ENCODE measurements at places on chromosomes 3 and 15.

GRCh38 chr3:160253298-160253697, 28.1 kb downstream of the C3orf80 start:
- no peak for DNase-seq

DNA sequence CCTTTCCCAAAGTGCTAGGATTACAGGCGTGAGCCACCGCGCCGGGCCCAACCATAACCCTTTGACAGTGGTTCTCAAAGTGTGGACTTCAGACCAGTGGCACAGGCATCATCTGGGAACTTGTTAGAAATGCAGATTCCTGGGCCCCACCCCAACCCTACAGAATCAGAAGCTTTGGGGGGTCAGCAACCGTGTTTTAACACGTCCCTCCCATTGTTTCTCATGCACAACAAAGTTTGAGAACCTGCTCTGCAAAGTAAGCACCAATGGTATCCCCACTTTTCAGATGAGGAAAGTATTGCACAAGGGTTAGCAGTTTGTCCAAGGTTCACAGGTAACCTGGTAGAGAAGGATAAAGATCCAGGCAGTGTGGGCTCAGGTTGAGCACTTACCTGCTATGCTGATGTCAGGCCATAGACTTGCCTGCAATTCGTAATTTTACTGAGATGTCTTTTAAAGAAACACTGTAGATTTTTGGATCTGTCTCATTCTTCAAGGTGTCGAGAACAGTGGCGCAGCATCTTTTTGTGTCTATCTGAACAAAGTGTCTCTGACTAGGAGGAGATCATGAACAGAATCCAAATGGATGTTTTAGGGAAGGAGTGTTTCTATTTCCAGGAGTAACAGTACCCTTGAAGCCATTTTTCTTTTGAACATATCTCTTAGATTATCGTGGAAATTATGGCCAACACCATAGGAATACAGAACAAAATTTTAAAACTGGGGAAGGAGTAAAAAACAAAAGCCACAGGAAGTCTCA, 2.5 kb downstream of the GXYLT2 start:
- no peak for DNase-seq

DNA sequence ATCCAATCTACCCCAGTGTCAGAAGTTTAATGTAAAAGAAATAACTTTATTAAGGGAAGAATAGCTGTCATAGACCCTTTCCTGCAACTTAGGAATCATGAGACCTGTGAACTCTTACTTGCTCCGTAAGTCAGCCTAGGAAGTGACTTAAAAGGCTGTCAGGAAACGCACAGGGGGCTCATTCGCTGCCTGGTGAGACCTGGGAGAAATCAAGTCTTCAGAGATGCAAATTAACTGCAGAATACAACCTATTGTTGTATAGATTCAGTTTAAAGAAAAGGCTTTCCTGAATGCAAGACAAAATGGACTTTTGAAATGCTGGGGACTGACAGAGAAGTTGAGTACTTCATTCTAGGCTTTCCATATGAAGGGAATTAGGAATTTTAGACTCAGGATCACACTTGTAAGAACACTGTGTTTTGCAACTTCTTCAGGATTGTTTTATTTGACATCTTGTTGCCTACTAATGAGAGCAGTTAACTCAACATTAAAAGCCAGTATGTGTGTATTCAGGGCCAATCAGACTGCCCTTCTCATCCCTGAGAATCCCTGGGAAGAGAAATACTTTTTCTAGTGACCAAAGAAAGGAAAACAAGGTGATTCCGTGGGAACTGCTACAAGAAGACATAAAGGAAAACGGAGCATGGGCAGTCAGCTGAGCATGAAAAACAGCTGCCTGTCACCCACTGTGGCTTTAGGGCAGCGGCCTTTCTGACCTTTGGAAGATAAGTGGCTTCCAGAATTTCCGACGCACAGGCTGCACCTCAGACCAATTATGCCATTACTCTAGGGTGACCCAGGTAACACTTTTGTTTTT, 18.5 kb upstream of the DPPA4 start:
- DNase-seq: no peak

- no peak for DNase-seq
Measured at GRCh38 chr3:40681658-40682055, 156.9 kb downstream of the ZNF621 start.

- no peak for DNase-seq
Measured at GRCh38 chr3:60079076-60079475, 1029.3 kb upstream of the CFAP20DC start.

- DNase-seq: no peak
Measured at GRCh38 chr15:26620528-26621458, 152.1 kb downstream of the GABRB3 start.

- no peak for DNase-seq
Measured at GRCh38 chr3:191301017-191301416, 28.2 kb upstream of the CCDC50 start.

DNA sequence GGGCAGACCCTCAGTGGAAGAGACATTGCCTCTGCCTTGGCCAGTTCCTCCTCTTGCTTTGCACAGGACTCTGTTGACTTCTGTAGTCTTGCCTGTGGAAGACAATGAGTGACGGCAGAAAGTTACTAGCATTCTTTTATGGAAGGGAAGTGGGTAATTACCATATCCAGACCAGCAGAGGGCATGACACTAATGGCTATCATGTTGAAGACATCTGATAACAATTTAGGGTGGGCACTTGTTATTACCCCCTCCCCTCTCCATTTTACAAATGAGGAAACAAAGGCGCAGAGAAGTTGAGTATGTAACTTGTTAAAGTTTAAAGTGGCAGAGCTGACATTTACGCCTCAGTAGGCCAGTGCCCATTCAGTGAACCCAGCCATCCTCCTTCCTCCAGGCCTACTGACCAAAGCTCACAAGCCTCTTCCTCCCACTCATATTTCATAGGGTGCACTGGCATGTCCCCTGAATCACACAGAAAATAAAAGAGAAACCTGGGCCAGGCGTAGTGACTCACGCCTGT, 48.2 kb upstream of the FMN1 start:
- no peak for DNase-seq

GRCh38 chr3:82274897-82275296, 513.5 kb upstream of the GBE1 start:
- DNase-seq: no peak

GRCh38 chr15:42172475-42172874, 16.0 kb upstream of the PLA2G4F start:
- no peak for DNase-seq

DNA sequence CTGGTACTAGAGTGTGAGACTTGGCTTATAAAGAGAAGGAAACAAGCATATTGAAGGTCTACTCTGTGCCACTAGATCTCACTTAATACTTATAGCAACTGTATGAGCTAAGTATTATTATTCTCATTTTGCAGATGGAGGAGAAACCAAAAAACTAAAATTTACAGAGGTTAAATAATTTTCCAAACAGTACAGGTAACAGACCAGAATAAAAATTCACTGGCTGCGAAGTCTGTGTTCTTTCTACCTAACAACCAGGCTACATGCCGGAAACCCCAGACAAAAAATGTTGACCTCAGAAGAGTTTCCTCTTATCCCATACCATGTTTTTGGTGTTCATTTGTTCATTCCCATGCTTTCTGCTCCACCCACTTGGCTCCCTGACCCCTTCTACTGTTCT, 46.6 kb downstream of the CMSS1 start:
- DNase-seq: no peak

DNA sequence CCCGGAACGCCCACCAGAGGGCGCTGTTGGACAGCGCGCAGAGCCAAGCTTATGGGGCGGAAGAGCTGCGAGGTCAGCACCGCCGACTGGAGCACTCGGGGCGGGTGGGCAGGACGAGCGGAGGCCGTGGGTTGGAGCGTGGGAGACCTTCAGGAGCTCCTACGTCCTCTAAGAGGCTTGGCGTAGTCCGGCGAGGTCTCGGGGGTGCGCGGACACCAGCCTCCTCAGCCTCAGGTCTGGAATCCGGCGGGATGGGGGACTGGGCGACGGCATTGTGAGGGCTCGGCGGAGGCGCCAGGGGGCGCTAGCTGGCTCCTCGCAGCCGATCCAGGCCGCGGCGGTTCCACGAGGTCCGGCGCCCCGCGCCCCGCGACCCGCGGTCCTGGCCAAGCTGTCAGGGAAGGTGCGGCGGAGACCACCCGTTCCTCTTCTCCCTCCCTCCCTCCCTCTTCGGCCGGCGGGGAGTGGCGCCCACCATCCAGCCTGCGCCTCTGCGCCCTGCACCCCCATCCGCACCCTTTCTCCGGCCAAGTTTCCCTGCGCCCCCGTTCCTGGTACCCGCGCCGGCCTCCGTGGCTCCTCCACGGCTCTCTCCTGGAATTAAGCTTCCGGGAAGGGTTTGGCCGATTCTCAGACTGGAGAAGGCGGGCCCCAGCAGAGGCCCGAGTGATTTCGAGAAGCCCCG, 24.3 kb upstream of the POLG start:
- peak; percentile 78 for DNase-seq

DNA sequence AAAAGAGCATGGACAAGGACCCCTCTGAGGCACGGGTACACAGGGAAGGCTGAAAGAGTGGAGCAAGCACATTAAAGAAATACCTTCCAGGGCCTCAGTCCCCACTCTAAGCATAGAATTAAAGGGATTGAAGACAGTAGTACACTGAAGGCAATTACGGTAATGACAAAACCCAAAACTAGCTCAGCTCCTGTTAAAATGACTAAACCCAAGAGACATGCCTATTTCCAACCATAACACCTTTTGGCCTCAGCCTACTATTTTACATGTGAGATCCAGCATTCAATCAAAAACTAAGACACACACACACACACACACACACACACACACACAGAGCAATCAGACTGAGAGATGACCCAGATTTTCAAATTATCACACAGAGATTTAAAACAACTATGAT, 19.8 kb downstream of the MAP4 start:
- no peak for DNase-seq

GRCh38 chr3:81734742-81735141, 26.7 kb downstream of the GBE1 start:
- DNase-seq: no peak

DNA sequence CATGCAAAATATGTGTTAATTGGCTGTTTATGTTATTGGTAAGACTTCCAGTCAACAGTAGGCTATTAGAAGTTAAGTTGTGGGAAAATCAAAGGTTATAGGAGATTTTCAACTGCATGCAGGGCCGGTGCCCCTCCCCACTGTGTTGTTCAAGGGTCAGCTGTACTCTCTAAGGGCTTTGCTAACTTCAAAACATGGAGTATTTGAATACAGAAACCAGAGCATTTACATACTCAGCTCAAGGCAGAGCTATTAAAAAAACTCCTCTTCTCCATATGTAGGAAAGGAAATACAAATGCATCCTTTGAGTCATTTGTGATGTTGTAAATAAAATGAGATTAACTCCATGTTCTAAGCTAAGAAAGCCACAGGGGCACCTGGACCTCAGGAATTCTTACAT, 16.8 kb downstream of the IL17RB start:
- DNase-seq: no peak

DNA sequence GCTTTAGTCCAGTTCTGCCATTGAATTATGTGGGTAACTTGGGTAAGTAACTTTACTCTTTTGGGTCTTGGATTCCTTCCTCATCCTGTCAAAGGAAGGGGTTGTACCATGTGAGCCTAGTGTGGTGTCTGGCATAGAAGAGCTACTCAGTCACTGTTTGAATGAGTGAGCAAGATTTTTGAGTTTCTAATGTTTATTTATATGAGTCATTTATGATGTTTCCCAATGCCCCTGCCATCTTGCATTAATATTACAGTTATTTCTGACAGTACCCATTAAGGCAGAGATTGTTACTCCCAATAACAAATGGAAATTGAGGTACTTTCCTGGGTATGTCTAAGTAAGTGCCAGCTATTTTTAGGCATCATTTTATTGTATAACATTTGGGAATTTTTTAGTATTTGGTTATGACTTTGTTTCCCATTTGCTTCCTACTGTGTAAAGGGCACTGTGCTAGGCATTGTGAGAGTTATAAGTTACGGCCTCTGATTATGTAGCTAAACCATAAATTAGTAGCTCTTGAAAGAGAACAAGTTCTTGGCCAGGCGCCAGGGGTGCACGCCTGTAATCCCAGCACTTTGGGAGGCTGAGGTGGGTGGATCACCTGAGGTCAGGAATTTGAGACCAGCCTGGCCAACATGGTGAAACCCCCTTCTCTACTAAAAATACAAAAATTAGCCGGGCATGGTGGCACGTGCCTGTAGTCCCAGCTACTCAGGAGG, 23.5 kb downstream of the NR1D2 start:
- DNase-seq: no peak

- DNase-seq: no peak
Measured at GRCh38 chr3:66604481-66604880, 103.7 kb upstream of the LRIG1 start.

GRCh38 chr3:17006132-17006852, 121.5 kb downstream of the PLCL2 start:
- no peak for DNase-seq

GRCh38 chr15:48177383-48177765, 721 bp downstream of the MYEF2 start:
- no peak for DNase-seq

GRCh38 chr3:69504232-69504631, 118.3 kb upstream of the FRMD4B start:
- DNase-seq: no peak

GRCh38 chr15:60970246-60971170, 258.6 kb downstream of the RORA start:
- no peak for DNase-seq

- no peak for DNase-seq
Measured at GRCh38 chr15:34892963-34893591, 76.5 kb downstream of the AQR start.

DNA sequence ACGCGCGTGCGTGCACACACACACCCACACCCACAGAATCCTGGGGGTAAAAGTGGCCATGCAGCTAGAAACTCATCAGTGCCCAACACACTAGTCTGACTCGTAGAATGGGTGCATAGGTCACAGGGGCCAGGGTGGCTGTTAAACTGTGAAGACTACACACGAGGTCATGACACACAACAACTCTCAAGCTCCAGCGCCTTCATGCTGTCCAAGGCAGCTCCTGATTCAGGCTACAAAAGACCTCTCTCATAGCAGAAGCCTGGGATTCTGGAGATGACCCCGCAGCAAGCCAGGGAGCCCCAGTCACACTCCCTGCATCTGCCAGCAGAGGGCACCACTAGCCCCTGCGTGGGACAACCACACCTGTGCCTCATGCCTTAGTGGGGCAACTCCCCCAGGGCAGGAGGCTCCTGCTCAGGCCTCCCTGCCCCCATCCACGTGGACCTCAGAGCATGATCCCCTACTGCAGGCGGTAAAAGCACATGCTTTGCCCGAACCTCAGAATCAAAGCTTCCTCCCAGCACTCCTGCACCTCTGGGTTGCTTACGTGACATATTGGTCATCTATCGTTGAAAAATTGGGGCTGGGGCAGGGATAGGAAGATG, 93.1 kb downstream of the LRIG1 start:
- peak; percentile 94 for DNase-seq

GRCh38 chr15:89142423-89142822, 54.2 kb downstream of the ABHD2 start:
- DNase-seq: no peak
